Activated CD4-positive, alpha-beta T cell treated with anti-CD3 and anti-CD28 coated beads for 24 hours (primary cell): ENCODE measurements at places on chromosomes 12 and 14.

GRCh38 chr14:39430762-39431415, 1.3 kb downstream of the FBXO33 start:
- DNase-seq, result no peak

DNA sequence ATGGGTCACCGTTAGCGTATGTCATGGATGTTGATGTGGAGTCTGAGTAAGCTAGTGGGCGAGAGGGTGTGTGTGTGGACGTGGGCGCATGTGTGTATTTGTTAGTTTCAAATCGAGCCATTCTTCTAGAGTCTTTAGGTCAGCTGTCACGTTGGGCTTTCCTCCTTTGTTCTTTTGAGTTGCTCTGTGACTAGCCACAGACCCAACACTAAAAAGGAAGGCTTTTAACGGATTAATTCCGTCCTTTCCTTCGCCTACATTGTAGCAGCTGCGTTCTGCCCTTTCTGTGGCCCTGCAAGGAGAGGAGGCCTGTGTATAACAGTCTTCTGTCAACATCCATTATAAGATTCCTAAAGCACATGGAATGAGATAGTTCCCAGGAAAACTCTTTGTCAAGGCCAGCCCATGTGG, 117.2 kb upstream of the DNM1L start:
- no peak for DNase-seq

DNA sequence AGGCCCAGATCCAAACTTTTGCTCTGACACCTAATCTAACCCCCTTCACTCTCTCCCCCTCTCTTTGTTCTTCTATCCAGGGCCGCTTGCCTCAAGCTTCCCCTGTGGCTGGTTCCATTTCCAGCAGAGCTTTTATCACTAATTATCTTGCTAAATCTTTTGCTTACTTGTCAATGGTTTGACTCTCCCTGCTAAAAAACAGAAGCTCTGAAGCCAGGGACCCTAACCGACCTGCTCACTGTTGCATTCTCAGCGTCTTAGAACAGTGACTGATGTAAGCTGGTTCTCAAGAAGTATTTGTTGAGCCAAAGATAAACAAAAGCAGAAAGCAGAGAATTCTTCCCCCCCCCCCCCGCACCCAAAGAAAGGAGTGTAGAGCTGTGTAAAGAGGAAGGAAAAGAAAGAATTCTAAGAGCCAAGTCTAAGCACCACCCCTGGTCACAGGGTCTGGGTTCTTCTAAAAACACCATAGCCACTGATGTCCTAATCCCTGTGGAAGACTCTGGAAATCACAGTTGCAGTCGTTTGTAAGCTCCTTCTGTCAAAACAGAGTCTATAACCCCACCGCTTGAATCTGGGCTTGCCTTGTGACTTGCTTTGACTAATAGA, 385.8 kb downstream of the MED13L start:
- no peak for DNase-seq

DNA sequence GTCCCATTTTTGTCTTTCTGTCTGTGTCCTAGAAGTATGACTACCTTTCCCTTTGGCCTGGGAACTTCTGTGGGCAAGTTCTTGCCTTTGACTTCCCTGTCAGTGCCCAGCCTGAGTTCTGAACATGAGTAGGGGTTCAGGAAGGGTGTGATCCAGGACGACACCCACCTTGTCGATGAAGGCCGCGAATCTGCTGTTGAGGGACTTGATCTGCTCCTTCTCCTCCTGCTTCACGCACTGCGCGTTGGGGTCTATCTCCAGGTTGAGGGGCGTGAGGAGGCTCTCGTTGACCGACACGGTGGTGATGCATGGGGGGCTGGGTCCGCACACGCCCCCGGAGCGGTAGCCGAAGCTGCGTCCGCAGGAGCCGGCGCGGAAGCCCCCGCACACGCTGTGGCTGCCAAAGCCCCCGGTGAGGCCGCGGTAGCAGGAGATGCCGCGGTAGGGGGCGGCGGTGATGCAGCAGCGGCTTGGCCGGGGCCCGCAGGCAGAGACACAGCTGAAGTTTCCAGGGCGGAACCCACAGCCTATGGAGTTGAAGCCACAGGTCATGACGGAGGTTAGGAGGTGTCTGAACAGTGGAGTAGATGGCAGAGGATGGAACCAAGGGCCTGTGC, at the start of gene KRT83:
KRT83 (minus strand) TSS at position 615 of the 617 bp plus-strand sequence; CDS start at position 552, 63 bp downstream.
- no peak for DNase-seq

DNA sequence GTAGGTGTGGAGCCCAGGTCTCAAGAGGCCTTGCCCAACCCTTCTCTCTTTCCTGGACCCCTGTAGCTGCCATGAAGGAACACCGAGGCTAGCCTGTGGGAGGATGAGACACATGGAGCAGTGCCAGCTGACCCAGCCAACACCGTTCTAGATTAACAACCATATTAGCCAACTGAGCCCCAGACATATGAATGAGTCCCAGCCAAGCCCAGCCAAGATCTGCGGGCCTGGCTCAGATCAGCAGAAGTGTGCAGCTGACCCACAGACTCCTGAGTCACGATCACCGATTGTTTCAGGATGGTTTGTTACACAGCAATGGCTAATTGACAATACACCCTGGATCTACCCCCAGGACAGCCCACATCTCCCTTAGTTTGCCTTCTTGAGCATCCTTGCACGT, 82.1 kb downstream of the NTF3 start:
- no peak for DNase-seq

GRCh38 chr14:78367355-78367754, 197.2 kb downstream of the NRXN3 start:
- no peak for DNase-seq

DNA sequence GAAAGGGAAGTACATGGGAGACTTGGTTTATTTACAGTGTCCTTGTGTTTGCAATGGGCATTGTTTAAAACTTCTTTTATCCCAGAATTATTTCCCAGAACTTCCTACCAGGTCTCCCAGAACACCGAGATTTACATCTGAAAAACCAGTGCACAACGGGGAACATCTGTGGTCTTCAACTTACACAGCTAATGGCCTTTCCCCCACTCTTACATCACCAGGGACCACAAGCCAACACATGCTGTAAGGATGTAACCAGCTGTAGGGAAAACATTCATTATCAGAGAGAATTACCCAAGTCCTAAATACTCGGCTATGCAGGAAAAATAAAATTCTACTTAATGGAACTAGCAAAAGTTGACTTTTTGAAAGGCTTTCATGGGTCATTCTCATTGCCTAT, 267.6 kb downstream of the DUSP6 start:
- no peak for DNase-seq

DNA sequence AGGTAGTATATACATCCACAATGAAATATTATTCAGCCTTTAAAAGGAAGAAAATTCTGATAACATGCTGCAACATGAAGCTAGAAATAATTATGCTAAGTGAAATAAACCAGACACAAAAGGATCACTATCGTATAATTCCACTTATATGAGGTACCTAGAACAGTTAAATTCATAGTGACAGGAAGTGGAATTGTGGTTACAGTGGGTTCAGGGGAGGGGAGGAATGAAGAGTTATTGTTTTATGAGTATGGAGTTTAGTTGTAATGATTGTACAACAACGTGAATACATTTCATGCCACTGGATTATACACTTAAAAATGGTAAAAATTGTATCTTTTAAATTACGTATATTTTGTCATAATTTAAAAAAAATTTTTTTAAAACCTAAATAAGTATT, 21.0 kb downstream of the EEA1 start:
- DNase-seq, result no peak

- no peak for DNase-seq
Measured at GRCh38 chr14:80213602-80214001, 2.3 kb upstream of the DIO2 start.

DNA sequence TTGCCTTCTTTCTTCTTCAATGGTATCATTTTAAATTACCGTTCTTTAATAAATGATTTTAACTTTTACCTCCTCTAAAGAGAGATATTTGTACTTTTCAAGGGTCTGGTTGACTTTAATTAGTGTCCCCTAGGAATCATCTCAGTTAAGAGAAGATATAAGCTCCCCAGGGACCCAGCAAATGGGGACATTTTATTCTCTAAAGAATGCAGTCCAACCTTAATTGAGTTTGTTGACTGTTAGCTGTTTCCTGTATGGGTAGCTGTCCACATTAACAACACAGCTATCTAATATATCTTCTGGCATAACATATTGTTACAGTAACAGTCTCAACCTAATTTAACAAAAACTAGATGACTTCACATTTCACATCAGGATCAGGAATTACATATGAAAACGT, 241.6 kb upstream of the NPAS3 start:
- no peak for DNase-seq

DNA sequence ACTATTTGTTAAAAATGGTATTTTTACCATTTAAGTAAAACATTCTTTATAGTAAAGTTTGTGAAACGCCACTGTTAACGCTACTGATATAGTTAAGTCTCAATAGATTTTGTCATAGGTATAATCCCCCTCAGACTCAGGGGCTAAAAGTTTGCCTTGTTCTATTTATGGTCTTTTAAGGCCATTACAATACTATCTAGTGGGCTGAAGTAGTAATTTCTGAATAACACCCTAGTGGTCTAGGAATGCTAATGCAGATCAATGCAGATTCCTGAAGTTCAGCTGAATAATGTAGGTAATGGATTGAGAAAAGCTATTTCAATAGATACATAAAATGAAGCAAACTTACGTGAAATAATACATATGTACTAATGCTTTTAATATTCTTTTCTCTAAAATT, 989.3 kb upstream of the NOVA1 start:
- DNase-seq, result no peak

DNA sequence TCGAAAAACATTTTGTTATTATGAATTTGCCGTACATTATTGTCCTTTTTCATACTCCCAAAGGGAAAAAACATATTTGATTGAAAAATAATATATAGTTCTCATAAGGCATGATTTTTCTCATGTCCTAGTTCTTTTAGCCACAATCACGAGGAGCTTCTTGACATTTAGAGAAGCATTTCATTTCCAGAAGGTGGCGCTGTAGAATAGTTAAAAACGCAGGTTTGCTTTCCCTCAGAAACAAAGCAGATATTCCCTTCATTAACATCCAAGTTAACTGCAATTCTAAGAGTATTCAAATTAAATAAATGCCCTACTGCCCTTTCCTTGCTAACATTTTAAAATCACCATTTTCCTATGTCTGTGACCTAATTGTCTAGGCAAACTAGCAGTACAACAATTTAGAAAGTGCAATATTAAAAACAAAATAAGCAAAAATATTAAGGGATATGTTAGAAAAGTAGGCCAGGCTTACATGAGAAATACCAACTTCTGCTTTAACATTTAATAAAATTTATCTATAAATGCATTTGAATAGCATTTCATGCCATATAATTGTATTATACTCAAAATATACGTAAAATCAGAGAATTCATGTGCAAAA, 10.9 kb upstream of the PIK3C2G start:
- DNase-seq, result no peak

GRCh38 chr12:13592063-13592942, 389.1 kb downstream of the GRIN2B start:
- no peak for DNase-seq

GRCh38 chr14:39974036-39974435, 541.8 kb upstream of the FBXO33 start:
- no peak for DNase-seq

DNA sequence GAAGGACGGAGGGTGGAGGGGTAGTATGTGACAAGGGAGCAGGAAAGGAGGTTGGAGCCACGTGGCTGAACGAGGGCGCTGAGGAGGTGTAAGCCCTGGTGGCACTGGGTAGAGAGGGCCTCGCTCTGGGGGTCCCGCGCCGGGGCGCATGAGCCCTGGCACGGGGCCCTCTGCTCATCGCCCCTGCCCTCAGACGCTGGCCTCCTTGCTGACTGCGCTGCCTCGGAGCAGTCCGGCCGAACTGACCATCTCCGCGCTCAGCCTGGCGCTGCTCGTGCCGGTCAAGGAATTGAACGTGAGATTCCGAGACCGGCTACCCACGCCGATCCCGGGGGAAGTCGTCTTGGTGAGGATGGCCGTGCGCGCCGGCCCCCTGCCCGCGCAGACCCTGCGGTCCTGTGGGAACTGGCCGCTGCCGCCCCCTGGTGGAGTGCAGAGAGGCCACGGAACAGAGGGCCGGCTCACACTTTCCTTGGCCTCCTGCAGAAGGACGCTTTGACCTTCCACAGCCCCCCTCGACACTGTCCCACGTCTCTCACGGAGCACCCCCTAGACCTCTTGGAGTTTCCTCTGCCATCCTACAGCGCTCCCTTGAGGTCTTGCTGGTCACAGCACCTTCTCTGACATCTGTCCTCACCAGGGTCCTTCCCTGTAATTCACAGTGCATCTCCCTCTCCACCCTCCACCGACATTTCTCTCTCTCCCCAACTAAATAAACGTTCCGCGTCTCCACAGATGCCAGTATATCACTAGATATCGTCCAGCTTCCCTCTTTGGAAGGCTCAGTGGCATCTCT, 10.5 kb downstream of the ARHGEF25 start:
- DNase-seq, result peak; percentile 62

DNA sequence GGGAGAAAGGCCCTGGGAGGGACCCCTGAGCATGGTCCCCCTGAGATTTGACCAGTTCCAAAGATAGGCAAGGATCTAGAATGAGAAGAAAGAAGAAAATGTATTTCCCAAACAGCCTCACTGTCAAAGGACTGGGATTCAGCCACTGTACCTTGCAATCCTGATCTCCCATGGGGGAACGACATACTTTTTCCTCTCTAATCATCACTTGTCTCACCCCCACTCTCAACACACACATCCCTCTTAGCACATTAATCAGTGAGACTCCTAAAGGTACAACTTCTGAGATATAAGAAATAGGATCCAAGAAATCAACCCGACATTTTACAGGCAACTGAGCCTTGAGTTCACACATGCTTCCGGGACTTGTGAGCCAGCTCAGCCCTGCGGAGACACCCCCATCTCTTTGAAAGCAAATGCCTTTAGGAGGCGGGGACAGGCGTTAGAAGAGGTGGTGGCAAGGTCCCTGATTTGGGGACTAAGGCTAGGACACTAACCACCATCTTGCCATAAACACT, 1.4 kb downstream of the MAP3K9 start:
- no peak for DNase-seq

GRCh38 chr14:22071006-22071405, 397.4 kb upstream of the OR4E1 start:
- no peak for DNase-seq

DNA sequence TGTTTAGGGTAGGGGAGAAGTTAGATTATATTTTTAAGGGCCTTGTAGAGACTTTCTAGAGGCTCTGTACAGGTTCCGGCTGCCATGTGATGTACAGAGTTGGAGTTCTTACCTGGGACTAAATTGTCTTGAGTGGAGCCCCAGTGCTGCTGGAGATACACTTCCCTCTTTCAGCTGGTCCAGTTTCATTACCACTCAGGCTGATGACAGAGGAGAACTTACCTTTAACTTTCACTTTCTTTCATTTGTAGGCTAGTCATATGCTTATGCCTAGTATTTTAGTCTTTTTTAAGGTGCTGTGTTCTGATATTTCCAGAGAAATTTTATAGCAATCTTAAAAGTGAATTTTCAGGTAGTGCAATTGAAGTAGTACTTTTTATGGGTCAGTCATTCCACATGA, 117.3 kb downstream of the ERC1 start:
- no peak for DNase-seq

- DNase-seq, result no peak
Measured at GRCh38 chr12:80807640-80808288, 91.1 kb downstream of the MYF5 start.

- DNase-seq, result no peak
Measured at GRCh38 chr12:108642269-108642870, 8.7 kb upstream of the SELPLG start.
